Forelimb muscle (tissue), 1 donor: ENCODE measurements at places on chromosomes 16 and 17. TPM values are rescaled to one million over a fixed set of nuclear protein-coding genes. Genes with fewer than 3 reads are reported as not detected.

- no peak for DNase-seq
Observed at GRCh38 chr17:49851387-49852291, 3.8 kb upstream of the TAC4 start.

- DNase-seq = no peak
Observed at GRCh38 chr16:89827383-89828198, 684 bp upstream of the SPIRE2 start.

GRCh38 chr16:12793120-12793864 lies 10.4 kb downstream of the CPPED1 start:
- no peak for DNase-seq

DNA sequence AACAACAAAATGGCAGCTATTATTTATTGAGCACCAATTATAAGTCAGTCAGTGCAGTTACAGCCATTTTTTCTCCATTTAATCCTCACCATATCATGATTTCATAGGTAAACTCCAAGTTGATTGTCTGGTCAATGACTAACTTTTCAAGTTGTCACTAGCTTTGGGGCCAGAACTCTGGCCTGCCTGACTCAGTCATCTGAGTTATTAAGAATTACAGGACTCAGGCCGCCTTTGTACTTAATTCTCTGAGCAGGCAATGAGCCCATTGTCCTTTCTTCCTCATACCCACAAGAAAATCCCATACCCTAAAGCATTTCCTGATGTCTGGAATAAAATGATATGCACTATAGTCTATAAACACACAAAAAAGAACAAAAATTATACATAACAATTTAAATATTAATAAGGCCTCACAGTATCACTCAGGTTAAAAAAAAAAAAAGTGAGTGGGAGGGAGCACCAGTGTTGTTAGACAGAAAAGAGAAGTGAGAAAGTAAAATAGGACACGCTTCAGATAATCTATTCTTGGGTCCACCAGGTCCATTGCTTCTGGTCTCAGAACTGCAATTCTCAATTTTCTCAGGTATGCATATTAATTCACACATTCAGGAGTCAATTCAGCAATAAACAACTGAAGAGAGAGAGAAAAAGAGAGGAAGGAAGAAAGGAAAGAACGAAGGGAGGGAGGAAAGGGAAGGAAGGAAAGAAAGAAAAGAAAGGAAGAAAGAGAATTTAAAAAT lies 70.2 kb downstream of the SPAG9 start:
- no peak for DNase-seq

DNA sequence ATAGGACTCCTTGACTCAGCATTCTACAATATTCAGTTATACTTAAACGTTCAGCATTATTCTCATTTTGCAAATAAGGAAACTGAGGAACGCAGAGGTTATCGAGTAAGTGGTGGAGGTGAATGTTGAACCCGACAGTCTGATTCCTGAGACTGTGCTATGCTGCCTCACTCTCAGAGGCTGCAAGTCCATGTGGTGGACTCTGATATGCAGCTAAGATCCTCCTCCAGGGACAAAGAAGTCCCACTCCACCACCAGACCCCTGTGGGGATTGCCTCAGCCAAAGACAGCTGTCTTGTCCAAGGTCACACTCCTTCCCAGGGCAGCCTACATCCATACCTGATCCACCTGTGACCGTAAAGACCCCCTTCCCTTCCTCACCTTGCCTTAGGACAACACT lies 37.5 kb downstream of the ACSM2B start:
- no peak for DNase-seq

DNA sequence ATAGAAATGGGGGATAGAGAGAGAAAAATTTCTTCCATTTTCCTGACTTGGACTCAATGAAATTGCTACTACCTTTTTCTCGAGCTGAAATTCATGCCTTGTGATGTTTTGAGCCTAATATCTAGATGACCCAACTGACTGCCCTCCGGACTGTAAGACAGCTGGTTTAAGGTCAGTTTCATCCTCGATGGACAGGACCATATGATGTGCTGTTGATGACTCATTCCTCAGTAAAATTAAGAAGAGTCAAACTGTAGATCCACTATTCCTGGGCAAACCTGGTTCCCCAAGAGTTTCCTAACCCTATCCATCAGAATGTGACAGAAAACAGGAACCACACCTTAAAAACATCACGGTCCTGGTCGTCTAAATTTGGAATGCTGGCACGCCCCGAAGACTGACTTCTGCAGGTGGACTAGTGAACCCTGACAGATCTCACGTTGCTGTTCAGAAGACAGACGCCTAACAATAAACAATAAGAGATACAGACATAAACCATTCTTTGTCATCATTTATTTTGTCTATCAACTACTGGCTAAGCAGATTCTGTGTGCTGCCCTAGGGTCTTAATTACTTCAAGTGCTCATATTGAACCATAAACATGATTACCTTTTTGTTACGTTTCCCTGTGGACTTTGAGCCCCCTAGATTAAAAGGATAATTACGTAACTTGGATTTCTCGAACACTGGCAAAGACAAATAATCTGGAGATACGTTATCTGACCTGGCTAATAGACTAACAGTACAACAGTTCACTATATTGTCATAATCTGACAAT lies 45.1 kb upstream of the NOS2 start:
- DNase-seq = no peak

SPECC1 gene
- 6.0 TPM for polyA plus RNA-seq

CEP295NL gene
- 0.42 TPM for polyA plus RNA-seq

HOXB9 gene
- polyA plus RNA-seq = 0.05 TPM

NOG gene
- 5.1 TPM for polyA plus RNA-seq

TBC1D3E gene
- not detected for polyA plus RNA-seq

PRCD gene
- 4.8 TPM for polyA plus RNA-seq

SLC16A6 gene
- polyA plus RNA-seq = 0.57 TPM

HS3ST3B1 gene
- 0.83 TPM for polyA plus RNA-seq
